ENCODE measurements at places on chromosomes 6 and 20.

DNA sequence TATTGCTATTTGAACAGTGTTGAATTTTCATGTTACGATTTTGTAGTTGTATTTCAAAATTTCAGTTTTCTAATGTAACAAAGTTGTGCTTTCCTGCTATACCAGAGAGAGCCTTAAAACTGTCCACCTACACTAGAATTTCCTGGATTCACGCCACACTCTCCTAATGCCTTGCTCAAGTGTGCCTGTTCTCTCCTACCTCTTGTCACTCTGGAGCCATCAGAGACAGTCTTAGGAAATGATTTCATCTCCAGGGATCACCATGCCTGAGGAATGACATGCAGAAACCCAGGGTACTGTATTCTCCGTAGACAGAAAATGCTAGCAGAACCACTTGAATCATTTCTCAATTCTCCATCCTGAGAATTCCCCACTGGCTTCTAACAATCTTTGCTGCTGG is 667.6 kb downstream of the KIF16B start:
- DNase-seq: no peak

DNA sequence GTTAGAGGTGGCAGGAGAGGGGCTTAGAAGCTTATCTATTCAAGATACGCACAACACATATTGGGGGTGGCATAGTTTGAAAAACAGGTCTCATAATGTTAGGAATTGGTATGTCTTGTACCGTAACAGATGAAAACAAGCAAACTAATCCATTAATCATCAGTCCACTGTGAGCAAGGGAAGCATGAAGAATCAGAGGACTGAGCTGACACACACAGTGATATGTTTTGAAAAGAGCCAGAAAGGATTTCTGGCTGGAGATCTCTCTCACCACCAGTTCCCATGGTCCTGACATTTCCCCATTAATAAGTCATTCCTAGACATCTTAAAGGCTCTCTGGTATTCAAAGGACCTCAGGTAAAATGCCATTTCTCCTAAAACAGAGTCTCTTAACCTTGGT is 158.8 kb upstream of the PHACTR1 start:
- DNase-seq: no peak

GRCh38 chr6:52914516-52914915 is 5.0 kb upstream of the GSTA3 start:
- DNase-seq: no peak

DNA sequence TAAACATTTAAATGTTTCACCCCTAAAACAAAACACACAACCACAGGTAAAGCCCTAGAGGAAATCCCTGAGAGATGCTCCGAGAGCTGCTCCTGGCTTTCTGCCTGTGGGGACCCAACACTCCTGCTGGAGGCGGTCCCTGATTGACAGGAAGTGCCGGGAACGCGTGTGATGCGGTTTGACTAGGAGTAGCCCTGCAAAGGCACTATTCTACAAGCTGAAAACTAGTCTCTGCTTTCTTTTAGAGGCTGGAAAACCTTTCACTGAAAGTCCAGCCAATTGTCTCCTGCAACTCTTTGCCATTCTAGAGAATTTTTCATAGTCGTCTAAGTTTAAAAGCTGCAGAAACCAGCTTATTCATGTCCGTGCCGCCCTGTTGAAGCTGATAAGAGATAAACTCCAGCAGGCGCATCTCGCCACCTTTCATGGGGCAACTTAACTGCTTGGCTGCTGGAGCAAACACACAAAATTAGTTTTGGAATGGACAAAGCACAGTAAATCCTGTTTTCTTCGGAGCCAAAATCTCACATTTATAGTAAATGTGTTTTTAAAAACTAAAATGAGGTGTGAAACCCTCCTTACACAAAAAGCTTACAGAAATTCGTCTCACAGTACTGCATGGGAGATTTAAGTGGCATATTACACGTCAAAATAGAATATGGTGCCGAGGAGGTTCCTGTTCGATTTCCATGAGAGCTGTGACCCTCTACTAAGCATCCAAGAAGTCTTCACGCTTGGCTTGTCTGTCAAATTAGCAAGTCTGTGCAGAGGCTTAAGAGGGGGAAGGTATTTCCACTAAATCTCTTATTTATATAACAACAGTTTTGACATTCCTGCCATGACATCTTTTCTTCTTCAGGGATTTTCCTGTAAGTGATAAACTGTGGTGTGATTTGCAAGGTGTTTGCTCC is 46.9 kb downstream of the DACT2 start:
- no peak for DNase-seq

GRCh38 chr6:25336996-25337395 is 57.8 kb downstream of the CARMIL1 start:
- DNase-seq: no peak

GRCh38 chr6:163965426-163966348 is 551.2 kb downstream of the QKI start:
- DNase-seq: no peak

- no peak for DNase-seq
Measured at GRCh38 chr20:17759449-17759848, 59.7 kb downstream of the BANF2 start.

- no peak for DNase-seq
Measured at GRCh38 chr20:7770046-7770445, 170.2 kb downstream of the HAO1 start.

DNA sequence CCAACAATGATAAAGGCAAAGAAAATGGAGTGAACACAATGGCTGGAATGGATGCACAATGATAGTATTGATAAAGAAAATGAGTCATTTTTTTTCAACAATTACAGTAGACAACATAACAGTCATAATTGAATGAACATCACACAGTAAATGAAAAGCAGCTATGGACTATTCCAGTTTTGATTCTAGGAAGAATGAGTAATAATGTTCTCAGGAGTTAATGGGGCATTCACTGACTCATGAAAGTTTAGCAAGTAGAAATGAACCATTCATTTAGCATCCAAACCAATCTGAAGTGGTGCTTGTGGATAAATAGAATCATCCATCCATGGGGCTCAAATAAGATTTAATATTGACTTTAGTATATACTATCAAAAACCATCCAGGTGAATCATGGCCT is 1029.5 kb upstream of the GJE1 start:
- DNase-seq: peak; percentile 17

DNA sequence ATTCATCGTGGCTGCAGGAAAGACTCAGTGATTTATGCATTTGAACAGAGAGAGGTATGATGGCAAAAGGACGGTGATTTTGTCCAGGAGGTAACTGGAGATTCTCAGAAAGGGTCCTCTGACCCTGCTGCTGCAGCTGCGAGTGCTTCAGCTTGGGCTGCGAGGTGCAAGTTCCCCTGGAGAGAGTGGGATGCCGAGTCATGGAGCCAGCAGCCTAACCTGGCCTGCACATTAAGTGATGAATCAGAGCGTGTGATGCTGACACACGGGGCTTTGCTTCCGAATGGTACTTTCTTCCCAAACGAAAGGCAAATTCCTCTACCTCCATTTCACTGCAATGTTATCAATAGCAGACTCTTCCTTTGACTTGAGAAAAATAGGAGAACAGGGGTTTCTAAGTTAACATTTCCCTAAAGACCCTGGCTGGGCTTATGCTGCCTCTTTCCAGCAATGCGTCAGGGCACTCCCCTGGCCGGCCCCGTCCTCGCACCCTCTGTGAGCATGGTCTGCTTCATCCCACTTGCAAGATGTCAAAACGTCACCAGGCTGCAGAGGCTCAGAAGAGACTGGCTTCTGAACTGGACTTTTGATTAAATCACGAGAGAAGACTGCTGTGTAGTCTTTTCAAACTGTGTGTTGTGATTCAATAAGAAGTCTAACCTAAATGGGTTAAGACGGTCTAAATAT is 628.0 kb upstream of the AGPAT4 start:
- no peak for DNase-seq

GRCh38 chr6:45378334-45378926 is 696 bp upstream of the SUPT3H start:
- DNase-seq: no peak

DNA sequence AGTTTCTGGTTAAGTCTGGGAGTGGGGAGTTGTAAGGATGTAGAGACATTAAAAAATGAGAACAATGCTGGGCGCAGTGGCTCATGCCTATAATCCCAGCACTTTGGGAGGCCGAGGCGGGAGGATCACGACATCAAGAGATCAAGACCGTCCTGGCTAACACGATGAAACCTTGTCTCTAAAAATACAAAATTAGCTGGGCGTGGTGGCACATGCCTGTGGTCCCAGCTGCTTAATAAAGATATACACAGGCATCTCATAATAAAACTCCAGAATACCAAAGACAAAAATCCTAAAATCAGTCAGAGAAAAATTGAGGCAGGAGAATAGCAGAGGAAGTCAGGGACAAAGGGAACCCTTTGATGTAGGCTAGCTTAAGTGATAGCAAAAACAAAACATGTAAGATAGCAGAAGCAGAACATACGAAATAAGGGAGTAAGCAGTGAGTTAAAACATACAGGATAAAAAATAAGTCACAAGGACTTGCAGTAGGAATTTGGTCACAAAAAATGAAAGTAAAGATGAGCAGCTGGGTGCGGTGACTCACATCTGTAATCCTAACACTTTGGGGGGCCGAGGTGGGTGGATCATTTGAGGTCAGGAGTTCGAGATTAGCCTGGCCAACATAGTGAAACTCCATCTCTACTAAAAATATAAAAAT is 23.6 kb downstream of the DDX43 start:
- no peak for DNase-seq

GRCh38 chr6:54087721-54088120 is 23.5 kb upstream of the MLIP start:
- DNase-seq: no peak

DNA sequence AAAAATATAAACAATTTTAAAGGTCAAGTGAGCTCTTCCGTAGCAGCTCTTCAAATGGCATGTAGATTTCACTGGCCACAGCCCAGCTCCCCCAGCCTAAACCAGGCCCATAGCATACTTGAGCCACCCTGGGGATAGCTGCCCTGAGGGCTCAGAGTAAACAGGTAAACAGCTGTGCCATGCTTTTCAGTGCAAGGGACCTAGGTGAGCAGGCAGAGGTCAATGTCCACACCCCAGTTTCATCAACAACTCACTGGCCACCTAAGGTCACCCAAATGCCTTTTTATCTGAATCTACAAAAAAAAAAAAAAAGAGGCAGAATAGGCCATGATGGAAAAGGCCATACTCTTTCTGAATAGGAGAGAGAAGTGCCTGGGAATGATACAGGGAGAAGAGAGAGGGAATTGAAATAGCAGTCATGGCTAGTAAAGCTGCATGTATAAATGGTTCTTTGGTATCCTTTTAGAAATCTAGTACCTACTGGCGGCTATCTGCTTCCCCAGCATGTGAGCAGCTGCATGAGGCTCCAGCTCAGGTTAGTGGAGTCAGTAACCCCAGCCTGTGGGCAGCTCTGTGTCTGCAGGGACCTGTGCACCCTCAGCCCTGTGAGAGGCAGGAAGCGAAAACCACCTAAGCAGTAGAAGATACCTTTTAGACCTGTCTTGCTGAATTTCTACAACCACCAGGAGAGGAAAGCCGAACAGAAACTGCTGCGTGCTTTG is 77.0 kb downstream of the FOXA2 start:
- DNase-seq: no peak

DNA sequence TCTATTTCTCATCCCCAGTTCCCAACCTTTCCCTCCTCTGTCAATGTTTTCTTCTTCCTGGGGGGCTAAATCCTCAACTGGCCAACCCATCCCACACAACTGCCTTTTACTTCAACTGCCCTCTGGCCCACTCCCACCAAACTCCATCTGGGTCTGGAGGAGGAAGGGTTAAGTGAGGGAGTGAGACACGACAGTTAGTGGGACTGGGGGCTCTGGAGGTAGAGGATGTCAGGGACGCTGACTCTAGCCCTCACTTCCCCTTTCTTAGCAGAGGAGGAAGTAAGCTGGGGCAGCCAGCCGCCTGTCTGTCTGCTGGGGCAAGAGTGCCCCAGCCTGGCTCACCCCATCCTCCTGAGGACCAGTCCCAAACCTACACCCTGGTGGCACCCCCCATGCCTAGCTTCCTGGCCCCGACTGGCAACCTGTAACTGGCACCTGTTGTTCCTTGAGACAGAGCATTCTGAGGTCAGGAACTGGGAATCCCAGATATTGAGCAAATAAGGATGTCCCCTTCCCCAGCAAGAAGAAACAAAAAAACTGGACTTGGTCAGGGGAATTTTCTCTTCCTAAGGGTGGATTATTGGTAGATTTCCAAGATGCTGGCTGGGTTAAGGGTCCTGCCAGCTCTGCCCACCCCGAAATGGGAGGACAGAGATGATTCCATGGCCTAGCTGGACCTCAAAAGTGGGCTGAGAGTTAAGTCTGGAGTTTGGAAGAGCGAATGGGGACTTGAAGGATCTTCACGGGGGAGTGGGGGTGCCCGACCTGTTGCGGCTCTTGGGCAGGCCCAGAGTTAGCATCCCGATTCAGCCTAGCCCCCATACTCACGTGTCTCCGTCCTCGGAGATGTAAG is 971 bp downstream of the NFKBIE start:
- no peak for DNase-seq

- peak; percentile 32 for DNase-seq
Measured at GRCh38 chr6:90720404-90720803, 133.5 kb upstream of the MAP3K7 start.

- no peak for DNase-seq
Measured at GRCh38 chr6:105608711-105609374, 206.0 kb upstream of the PREP start.

- no peak for DNase-seq
Measured at GRCh38 chr6:1377526-1377925, 11.8 kb upstream of the FOXF2 start.

DNA sequence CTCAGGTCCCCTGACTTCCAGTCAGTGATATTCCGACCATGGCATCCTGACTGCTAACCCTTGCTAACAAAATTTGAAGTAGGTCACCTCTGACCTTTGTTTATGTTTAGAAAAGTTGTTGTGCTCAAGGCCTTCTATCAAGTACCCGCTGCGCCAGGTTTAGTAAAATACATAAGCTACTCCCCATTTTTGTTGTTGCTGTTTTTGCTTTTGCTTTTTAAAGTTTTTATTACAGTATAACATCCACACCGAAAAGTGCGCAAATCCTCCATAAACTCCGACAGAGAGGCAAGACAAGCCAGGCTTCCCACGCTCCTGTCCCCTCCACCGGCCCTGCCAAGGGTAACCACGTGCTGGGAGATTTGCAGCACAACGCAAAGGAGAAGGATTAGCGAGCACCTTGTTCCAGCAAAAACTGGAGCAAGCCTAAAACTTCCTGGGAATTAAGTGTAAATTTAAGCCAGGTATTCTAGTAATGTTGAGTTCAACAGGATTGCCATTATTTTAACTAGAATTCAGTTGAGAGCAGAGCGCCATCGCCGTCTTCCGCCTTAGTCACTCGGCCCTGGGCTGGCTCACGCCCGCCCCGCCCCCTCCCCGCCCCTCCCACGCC is 17.8 kb upstream of the HMGN4 start:
- DNase-seq: no peak

- no peak for DNase-seq
Measured at GRCh38 chr6:27154696-27155095, 92.8 kb upstream of the PRSS16 start.

GRCh38 chr6:224350-224749 is 67.9 kb upstream of the DUSP22 start:
- no peak for DNase-seq

GRCh38 chr6:130138909-130139242 is 83.9 kb downstream of the SAMD3 start:
- DNase-seq: no peak

GRCh38 chr6:77764364-77764763 is 111.5 kb downstream of the MEI4 start:
- DNase-seq: no peak

- DNase-seq: no peak
Measured at GRCh38 chr6:168385037-168385759, 55.8 kb upstream of the SMOC2 start.

- no peak for DNase-seq
Measured at GRCh38 chr6:42569102-42570028, 5.5 kb downstream of the UBR2 start.

GRCh38 chr6:166583230-166583965 is 3.1 kb downstream of the RAMACL start:
- DNase-seq: no peak

Measured in NCI-H2107 (cell line).